A549 (cell line): ENCODE measurements at places on chromosomes 13 and 19.

DNA sequence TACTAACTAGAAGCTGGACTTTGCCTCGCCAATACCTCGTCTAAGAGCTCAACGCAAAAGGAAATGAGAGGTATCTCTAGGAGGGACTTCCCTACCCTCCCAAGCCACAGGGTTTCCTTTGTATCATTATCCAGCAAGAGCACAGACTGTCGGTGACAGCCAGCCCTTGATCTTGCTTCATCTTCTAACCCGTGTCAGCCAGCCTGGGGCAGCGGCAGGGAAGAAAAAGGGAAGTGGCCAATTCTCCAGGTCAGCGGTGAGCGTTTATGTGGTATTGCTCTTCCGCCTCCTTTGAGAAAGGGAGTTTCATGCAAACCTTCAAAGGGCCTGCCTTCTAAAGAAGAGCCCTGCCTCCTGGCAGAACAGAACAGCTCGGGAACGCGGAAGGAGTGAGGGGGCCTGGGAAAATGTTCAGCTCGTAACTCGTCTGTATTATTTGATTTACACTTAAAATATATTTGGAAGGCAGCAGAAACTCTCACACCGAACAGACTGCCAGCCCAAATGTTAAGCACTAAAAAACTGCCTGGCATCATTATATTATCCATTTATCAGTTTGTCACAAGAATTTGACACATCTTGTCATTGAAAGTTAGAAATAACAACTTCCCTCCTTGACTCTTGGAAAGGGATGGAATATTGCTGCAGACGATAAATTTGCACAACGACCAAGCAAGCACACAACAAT is 41.8 kb downstream of the EFNB2 start:
- no peak for DNase-seq

GRCh38 chr13:19860884-19861655 is 2.4 kb downstream of the ZMYM5 start:
- peak; percentile 53 for DNase-seq

- no peak for DNase-seq
Observed at GRCh38 chr19:28667348-28667977, 545.5 kb downstream of the UQCRFS1 start.

- DNase-seq = peak; percentile 57
Observed at GRCh38 chr13:97344265-97345175, 89.4 kb upstream of the RAP2A start.

DNA sequence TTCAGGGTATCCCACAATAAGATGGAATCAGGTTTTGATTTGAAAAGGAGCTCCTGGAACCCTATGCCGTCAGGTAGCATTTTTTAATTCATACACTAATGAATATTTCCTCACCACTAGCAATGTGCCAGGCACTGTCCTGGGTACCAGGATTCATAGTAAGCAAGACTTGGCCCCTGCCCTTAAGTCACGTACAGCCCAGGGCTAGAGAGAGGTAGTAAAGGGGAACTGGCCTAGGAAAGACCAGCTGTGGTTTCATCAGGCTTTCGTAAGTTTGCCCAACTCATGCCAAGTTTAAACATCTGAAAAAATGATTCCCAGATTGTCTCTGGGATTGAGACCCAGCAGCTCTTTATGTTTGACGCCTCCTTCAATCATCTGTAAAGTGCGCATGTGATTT is 45.9 kb upstream of the AMER2 start:
- no peak for DNase-seq
